ENCODE measurements at places on chromosomes 2 and 18. TPM values are rescaled to one million over a fixed set of nuclear protein-coding genes. Genes with fewer than 3 reads are reported as not detected.

DNA sequence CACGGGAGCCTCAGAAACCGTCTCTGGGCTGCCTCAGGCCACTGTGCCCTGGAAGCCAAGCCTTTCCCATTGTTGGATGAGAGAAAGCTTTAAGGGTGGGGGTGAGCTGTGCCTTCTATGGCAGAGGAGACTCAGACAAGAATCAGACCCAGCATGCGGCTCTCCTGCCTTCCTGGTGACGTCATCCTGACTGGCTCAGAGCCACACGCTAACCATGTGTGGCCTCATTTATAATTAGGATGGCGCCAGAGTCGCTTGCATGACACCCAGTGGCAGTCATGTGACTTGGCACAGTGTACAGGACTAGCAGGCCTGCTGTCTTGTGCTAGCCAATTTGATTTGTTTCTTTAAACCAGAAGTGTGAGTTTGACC is 99.1 kb downstream of the SH3BP4 start:
- no peaks in the 10 kb centered on the region for H3K4me1 ChIP-seq
- H3K27ac ChIP-seq: no peak overlapping the region
- no peak overlapping the region for H3K4me3 ChIP-seq
- no peak for DNase-seq
- no peaks in the 10 kb centered on the region for H3K36me3 ChIP-seq
- no peaks in the 10 kb centered on the region for H3K27me3 ChIP-seq

PRKAG3 gene
- not detected for total RNA-seq

- H3K27ac ChIP-seq: no peak overlapping the region
- no peaks in the 10 kb centered on the region for H3K36me3 ChIP-seq
- H3K4me1 ChIP-seq: no peaks in the 10 kb centered on the region
- peaks cover 46% of the 10 kb centered on the region for H3K27me3 ChIP-seq
- H3K4me3 ChIP-seq: no peak overlapping the region
Observed at GRCh38 chr18:48051945-48052840, 121.7 kb upstream of the SMAD2 start.

DNA sequence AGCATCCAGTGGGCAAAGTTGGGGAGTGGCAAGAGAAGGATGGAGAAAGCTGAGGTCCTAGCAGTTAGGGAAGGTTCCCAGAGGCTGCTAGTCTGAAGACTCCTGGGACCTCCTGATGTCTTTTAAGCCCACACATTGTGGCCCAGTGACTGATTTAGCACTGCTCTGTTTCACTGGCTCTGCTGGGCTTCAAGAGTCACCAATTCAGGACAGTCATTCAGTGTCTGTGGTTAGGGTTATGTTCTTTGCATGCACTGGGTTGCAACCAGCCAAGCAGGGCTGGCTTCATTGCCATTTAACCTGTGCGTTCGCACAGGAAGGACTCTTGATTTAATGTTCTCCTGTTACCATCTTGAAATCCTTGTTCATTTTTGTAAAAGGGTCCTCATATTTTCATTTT is 199.2 kb downstream of the ICOS start:
- DNase-seq: no peak
- no peaks in the 10 kb centered on the region for H3K27me3 ChIP-seq
- H3K36me3 ChIP-seq: no peaks in the 10 kb centered on the region
- no peaks in the 10 kb centered on the region for H3K4me1 ChIP-seq
- H3K4me3 ChIP-seq: no peak overlapping the region
- no peak overlapping the region for H3K27ac ChIP-seq

DNA sequence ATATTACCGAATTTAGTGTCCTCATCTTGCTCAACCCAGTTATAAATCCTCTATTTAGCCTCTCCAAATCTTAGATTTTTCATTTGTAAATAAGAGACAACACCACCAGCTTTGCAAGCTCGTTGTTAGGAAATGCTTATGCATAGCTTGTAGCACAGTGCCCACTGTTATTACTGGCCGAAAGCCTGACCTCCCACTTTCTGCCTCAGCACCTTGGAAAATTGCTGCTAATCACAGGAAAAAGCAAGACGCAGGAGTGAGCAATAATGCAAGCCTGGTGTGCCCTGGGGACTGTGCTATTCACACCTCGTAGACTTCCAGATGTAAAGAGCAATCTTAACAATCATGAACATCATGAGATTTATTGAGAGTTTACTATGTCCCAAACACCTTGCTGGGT is 124.2 kb upstream of the ARL4C start:
- no peaks in the 10 kb centered on the region for H3K36me3 ChIP-seq
- no peak for DNase-seq
- no peaks in the 10 kb centered on the region for H3K27me3 ChIP-seq
- no peaks in the 10 kb centered on the region for H3K4me1 ChIP-seq
- H3K4me3 ChIP-seq: no peak overlapping the region

GRCh38 chr2:76450024-76450475 is 739.3 kb upstream of the GCFC2 start:
- DNase-seq: no peak
- H3K36me3 ChIP-seq: no peaks in the 10 kb centered on the region
- no peak overlapping the region for H3K27ac ChIP-seq
- no peak overlapping the region for H3K4me3 ChIP-seq

BOLA3 gene
- total RNA-seq: 15.5 TPM

MALL gene
- 0.39 TPM for total RNA-seq

DNA sequence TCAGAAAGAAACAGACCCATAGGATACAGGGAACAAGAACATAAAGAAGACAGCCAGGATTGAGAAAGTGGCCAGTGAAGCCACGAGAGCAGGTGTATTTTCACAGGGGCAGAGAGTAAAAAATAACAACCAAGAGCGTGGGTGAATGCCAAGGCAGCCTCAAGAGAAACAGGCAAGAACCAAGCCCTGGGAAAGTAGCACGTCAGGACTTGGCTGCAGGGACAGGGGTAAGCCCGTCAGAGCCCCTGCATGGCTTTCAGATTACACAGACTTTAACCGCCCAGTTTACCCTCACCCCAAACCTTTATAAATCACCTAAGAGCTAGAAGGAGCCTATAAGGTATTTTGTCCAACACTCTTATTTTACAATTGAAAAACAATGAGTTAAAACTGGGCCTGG is 43.7 kb downstream of the ARL4C start:
- peak overlapping the region; percentile 90 for H3K27ac ChIP-seq
- H3K27me3 ChIP-seq: no peaks in the 10 kb centered on the region
- peak; percentile 47 for DNase-seq

CRYBA2 gene
- not detected for total RNA-seq

DNA sequence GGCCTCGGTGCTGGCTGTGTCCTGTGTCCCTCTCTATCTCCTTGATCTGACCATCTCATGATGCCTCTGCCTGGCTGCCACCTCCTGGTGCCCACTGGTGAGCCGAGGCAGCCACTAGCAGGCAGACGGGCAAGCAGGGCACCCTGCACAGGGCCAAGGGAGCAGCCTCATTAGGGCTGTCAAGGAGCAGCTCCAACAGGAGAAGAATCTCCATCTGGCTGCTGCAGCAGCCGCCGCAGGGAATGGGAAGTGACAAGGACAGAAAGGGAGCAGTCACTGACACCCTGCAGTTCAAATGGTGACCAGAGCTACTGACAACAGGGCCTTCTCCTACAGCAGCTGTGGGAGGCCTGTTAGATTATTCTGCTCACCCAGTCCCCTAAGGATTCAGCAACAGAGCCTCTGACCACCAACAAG is 32.6 kb downstream of the ALPK2 start:
- no peak for DNase-seq

- H3K27ac ChIP-seq: no peak overlapping the region
- H3K4me1 ChIP-seq: peaks cover 4% of the 10 kb centered on the region
- no peaks in the 10 kb centered on the region for H3K27me3 ChIP-seq
Observed at GRCh38 chr2:28346587-28346986, 46.1 kb upstream of the FOSL2 start.

GPBAR1 gene
- total RNA-seq: 2.7 TPM

RBKS gene
- 6.1 TPM for total RNA-seq

MROH2A gene
- not detected for total RNA-seq

- no peaks in the 10 kb centered on the region for H3K27me3 ChIP-seq
- no peak overlapping the region for H3K4me3 ChIP-seq
- H3K27ac ChIP-seq: no peak overlapping the region
- no peaks in the 10 kb centered on the region for H3K36me3 ChIP-seq
Observed at GRCh38 chr2:117170897-117171296, 643.6 kb upstream of the DDX18 start.

GRCh38 chr2:240387669-240388358 is 47.6 kb upstream of the GPC1 start:
- H3K36me3 ChIP-seq: no peaks in the 10 kb centered on the region
- H3K4me3 ChIP-seq: no peak overlapping the region
- H3K27me3 ChIP-seq: peaks cover 44% of the 10 kb centered on the region
- H3K27ac ChIP-seq: no peak overlapping the region
- H3K4me1 ChIP-seq: peaks cover 17% of the 10 kb centered on the region

DNA sequence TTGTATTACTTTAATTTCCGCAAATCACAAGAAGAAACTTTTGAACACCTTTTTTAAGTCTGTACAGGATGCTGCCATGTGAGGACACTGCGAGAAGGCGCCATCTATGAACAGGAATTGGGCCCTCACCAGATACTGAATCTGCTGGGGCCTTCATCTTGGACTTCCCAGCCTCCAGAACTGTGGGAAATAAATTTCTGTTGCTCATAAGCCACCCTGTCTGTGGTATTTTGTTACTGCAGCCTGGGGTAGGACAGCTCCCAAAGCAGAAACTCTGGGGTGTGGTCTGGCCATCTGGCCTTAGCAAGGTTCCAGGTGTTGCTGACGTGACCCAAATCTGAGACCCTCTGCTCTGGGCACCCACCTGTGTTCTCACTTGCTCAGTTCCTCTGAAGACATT is 16.5 kb downstream of the UXS1 start:
- H3K27ac ChIP-seq: no peak overlapping the region
- H3K36me3 ChIP-seq: peaks cover 7% of the 10 kb centered on the region
- H3K27me3 ChIP-seq: no peaks in the 10 kb centered on the region
- no peak for DNase-seq
- no peak overlapping the region for H3K4me3 ChIP-seq

- no peak overlapping the region for H3K4me3 ChIP-seq
- peaks cover 10% of the 10 kb centered on the region for H3K27me3 ChIP-seq
- no peak for DNase-seq
Observed at GRCh38 chr2:120455390-120455789, 109.5 kb downstream of the INHBB start.

DNA sequence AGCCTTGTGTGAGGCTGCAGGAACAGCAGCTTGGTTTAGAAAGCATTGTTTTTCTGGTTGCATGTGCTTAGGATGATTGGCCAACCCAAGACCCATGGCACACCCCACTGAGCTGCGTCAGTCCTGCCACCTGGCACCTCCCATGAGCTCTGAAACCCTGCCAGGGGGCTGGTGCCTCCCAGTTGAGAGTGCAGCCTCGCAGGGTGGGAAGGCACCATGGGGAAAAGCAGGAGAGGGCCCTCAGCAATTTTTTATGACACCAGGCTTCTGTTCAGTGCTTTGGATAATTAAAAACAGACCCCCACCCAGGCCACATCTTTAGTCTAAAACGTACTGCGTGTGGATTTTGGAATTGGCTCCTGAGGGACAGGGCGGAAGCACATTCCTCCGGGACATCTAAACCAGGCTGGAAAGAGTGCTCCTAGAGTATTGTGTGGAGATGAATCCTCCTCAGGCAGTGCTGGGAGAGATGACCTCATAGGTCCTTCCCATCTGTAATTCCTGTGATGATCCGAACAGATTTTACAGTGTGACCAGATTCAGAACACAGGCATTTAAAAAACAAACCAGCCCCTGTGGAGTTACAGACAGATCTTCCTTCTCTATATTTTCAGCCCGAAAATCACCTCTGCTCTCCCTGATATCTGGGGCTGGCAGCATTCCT is 438.3 kb downstream of the ZNF521 start:
- H3K27ac ChIP-seq: no peak overlapping the region
- no peak for DNase-seq
- H3K4me3 ChIP-seq: no peak overlapping the region
- peaks cover 5% of the 10 kb centered on the region for H3K27me3 ChIP-seq

GRCh38 chr2:15313657-15314056 is 247.5 kb downstream of the NBAS start:
- H3K4me3 ChIP-seq: no peak overlapping the region
- H3K36me3 ChIP-seq: peaks cover 5% of the 10 kb centered on the region

GRCh38 chr18:58338961-58339592 is 289.8 kb downstream of the ALPK2 start:
- no peaks in the 10 kb centered on the region for H3K27me3 ChIP-seq
- no peaks in the 10 kb centered on the region for H3K4me1 ChIP-seq
- no peaks in the 10 kb centered on the region for H3K36me3 ChIP-seq
- H3K4me3 ChIP-seq: no peak overlapping the region

Measured in T-cell (primary cell).